ENCODE measurements at places on chromosomes 3 and 15. TPM values are rescaled to one million over a fixed set of nuclear protein-coding genes. Genes with fewer than 3 reads are reported as not detected.

RTP4 gene
- not detected for total RNA-seq

DNAH12 gene
- under 0.01 TPM for total RNA-seq

AMOTL2 gene
- total RNA-seq, result 118 TPM

- no peak for DNase-seq
Measured at GRCh38 chr15:38536201-38536676, 28.4 kb downstream of the RASGRP1 start.

GRCh38 chr3:158918008-158918407, 116.2 kb downstream of the MFSD1 start:
- DNase-seq, result no peak

GRCh38 chr3:88879905-88880304, 227.5 kb upstream of the EPHA3 start:
- DNase-seq, result no peak

- DNase-seq, result no peak
Measured at GRCh38 chr3:183122257-183122932, 23.1 kb upstream of the MCCC1 start.
